ENCODE measurements at places on chromosomes 3 and 15.

DNA sequence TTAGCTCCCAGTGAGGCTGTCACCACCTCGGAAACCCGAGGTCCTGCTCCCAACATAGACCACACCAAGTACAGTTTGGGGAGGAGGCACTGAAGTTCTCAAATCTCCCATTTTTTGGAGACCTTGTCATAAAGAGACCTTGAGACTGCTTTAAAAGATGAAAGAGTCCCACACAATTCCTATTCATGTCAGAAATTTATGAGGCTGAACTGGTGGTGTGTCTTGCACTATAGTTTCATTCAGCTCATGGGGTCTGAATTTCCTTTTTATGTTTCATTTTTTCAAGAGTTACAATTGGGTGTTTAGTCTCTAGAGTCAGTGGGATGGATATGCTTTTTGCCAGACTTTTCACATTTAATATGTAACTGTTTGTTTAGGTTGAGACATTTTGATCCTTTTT, 318.1 kb upstream of the LRRFIP2 start:
- DNase-seq = no peak

DNA sequence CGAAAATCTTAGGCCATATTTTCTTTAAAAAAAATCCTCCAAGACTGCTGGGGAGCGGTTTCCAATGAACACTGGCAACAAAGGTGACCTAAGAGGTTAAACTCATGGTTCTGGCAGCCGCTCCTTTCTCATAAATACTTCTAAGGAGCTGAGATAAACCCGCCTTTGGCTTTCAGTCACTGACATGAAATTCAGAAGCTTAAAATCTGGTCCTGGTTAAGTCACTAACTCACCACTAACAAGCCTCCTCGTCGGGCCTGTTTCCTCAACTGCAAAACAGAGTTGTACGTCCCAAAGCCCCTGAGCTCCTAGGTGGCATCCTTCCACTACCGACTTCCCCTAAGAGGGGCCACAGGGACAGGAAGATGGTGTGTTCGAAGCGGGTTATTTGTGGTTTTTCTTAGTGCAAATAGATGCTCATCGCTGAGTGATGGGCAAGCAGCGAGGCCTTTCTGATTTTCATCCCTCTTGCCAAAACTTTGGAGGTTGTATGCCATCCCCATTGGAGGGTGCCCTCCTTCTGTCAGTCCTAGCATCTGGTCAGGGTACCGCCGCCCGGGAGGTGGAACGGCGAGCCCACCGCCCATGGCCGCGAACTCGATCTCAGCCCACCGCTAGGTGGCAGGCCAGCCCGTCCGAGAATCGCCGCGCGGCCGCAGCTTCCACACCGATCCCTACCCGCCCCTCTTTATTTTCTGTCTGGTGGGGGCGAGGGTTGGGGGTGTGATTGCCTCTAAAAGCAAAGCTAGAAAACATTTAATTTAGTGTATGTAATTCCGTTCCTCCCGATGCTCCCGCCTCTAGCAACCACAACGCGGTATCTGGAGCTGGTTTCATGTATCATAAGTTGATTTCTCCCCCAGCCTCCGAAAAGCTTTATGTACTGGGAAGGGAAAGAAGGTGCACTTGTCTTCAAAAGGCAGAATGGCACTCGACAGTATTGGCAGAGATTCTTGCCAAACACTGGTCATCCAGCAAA, 4.6 kb downstream of the BCL6 start:
- DNase-seq = peak; percentile 85

DNA sequence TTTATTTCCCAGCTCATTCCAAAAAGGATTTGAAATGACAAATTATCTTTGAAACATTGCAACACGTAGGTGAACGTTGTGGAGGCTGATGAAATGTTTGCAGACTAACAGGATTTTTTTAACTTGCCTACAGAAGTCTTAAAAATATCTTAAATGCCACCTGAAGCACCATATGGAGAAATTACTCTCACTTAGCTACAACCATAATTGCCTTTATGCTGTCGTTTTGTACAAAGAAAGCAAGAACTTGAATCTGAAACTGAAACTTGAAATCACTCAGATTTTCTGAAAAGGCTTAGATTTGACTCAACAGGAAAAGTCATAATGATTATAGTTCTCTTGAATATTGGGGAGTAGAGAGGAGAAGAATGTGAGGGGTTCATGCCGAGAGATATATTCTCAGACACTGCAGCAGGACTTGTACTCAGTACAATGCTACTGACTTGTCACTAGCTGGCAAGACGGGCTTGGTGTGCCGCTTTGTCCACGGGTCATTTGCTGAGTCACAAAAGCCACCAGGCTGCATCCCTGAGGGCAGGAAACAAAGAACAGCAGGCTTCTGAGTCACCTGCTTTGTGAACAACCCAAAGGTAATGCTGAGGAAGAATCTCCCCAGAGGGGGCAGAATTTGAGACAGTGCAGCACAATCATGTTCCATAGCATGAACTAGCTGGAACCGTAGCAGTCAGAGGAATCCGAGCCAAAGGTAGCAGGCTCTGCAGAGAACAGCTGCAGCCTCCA, 7.1 kb upstream of the FMN1 start:
- peak; percentile 85 for DNase-seq

GRCh38 chr15:52523647-52524046, 5.0 kb downstream of the MYO5A start:
- DNase-seq = no peak

- DNase-seq = no peak
These were observed 34.1 kb upstream of the KLF13 start for GRCh38 chr15:31292391-31293015.

Measured in NCI-H345 (cell line).